Erythroblast (primary cell): ENCODE measurements at places on chromosomes 1 and 21.

GRCh38 chr1:45340816-45341466 lies 701 bp upstream of the MUTYH start:
- peak; percentile 53 for DNase-seq

- DNase-seq: no peak
Observed at GRCh38 chr1:79708646-79709265, 702.2 kb upstream of the ADGRL4 start.

GRCh38 chr1:167658574-167659328 lies 28.7 kb downstream of the RCSD1 start:
- no peak for DNase-seq

DNA sequence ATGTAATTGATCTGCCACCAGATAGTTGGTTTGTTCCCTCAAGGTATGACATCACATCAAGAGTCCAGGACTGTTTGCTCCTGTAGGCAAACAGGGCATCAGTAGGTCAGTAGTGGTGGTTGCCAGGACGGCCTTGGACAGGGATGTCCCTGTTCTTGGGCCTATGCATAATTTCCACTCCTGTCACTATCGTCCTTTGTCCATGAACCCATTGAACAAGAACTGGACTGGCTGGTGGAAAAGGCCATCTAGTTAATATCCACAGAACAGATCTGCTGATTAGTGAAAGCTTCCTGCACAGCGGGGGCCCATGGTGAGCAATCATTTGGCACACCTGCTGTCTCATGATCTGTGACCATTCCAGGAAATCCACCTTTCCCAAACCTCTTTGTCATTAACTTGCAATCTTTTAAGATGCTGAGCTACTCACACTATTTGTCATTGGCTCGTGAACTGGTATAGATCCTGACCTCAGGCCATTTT lies 12.4 kb upstream of the BSDC1 start:
- no peak for DNase-seq

DNA sequence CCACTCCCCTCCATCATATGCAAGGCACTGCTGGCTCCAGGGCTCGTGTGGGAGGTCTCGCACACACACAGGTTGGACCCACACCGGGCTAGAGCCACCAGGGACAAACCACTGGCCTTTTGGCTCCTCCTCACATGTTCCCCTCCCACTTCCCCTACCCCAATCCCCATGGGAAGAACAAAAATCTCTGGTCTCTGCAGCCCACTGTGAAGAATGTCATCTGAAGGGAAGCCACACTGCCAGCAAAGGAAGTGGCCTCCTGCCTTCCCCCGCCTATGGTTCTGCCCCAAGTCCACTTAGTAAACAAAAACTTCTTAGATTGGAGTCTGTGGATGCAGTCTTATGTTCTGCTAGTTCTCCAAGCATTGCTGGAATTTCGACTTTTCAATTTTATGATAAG lies 24.2 kb downstream of the OLFML3 start:
- no peak for DNase-seq

- no peak for DNase-seq
Observed at GRCh38 chr1:96981181-96981580, 259.6 kb downstream of the PTBP2 start.

GRCh38 chr1:116400780-116401179 lies 27.7 kb downstream of the ATP1A1 start:
- no peak for DNase-seq

DNA sequence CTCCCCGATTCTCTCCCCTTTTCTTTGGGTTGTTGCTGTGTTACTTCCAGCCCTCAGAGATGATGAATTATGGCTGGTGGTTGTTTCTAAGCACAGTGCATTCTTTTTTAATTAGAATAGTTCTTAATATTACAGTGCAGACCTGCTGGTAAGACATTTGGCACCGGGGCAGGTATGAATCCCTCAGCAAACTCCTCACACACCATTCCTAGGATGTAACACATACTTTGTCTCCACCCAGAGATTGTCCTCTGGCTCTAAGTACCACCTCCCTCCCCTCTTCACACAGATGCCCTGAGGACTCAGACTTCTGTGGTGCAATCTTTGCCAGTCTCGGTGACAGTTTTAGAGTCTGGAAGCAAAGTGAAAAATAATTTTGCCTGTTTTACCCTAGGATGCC lies 143.1 kb downstream of the HLX start:
- no peak for DNase-seq

- no peak for DNase-seq
Observed at GRCh38 chr1:42096554-42096953, 56.7 kb upstream of the GUCA2B start.
